ENCODE measurements at places on chromosomes 7 and 10.

DNA sequence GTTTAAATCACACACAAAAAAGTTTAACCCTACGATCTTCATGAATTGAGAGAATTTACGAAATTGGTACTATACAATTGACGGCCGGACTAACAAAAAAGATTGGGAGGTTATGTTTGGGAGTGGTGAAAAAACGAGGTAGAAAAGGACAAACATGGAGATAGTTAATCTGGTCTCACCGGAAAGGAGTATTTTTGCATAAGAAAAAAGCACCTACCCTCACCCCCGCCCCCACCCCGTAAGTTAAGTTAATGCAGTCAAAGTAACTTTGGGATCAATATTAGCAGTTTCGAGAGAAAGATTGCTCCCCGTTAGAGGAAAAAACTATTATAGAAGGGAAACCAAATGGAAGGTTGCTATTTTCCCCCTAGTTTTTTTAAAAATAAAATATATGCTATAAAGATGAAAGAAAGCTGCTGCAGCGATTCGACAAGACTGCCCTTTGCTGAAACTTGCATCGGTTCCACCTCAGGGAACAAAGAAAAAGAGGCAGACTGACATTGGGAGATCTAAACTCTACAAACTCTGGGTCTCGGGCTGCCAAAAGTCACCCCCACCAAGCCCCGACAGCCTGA lies 3.5 kb downstream of the SP8 start:
- no peak for DNase-seq

DNA sequence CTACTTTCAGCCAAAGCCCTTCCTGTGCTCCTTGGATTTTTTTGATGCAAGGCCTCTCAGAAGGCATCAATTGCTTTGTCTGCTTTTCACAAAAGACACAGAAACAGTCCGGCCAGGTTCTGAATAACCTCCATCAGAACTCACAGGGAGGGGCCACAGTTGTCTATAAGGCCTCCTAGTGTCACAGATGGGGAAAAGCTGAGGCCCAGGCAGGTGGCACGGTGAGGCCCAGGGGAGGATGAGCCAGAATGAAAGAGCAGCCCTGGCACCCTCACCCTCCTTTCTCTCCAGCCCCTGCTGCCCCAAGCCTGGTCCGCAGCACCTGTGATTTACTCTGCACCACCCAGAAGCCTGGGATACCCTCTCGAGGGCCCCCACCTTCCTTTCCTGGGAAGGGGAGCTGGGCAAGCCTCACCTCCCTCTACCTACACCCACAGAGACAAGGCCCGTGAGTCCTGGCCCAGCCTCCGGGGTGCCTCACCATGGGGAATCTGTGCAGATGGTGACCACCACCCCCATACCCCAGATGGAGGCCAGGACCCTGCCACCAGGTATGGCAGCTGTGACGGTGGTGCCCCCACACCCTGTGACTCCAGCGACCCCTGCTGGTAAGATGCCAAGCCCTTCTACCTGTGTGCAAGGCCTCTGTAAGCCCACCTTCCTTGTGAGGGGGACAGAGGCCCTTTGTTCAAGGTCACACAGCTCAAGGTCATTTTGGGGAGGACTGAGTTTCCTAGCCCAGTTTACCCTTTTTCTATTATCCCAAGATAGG lies 26.2 kb upstream of the ZNF467 start:
- DNase-seq, result peak; percentile 44

- DNase-seq, result no peak
Observed at GRCh38 chr7:94529516-94529915, 19.9 kb downstream of the CASD1 start.

DNA sequence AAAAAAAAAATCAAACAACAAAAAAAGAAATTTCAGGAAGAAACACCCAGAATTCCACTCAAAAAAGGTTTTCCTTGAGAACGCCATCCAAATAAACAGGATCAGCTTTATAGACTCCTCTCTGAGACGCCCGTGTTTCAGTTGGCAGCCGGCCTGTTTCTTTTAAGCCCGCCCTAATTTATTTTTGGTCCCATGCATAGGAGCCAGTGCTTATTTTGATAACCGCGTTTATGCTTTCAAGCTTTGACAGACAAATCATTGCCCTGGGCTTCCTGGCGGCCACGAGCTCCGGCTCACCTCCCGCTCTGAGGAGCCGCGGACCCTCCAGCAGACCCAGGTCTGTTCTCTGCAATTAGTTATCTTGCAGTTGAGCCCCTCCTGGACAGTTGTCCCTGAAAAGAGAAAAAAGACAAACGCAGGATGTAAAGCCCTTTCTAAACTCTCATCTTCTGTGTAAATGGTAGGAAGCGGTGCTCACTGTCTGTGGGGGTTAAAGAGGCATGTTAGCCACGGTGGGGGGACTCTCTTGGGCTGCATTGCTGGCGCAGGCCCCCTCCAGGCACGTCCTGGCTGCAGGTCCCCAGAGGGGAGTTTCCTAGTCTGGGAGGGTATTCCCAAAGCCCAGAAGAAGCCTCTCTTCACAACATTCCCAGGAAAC lies 22.2 kb upstream of the UNCX start:
- DNase-seq, result no peak

DNA sequence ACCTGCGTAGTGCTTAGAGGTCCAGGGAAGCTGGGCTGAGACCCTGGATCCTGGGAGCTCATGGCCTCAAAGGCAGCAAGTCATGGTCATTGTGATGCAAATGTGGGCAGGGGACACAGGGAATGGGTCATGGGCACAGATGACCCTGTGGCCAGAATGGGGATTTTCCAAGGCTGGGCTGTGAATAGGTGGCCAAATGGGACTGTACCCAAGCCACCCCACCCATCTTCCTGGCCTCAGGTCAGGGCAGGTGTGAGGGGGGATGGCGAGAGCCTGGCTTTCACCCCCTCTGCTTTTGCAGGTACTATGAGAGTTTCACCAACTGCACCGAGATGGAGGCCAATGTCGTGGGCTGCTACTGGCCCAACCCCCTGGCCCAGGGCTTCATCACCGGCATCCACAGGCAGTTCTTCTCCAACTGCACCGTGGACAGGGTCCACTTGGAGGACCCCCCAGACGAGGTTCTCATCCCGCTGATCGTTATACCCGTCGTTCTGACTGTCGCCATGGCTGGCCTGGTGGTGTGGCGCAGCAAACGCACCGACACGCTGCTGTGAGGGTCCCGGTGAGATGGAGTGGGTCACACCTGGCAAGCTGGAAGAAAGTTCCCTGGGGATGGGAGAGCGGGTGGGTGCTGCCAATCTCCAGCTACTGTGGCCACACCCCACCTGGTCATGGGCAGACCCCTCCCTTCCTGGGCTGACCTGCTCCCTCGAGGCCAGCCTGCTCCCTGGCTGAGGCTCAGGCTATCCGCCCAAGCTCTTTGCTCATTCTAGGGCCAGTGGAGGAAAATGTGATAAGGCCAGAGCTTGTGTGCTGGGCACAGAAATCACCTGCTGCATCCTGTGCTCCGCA lies 25.5 kb downstream of the RAMP3 start:
- DNase-seq, result no peak

DNA sequence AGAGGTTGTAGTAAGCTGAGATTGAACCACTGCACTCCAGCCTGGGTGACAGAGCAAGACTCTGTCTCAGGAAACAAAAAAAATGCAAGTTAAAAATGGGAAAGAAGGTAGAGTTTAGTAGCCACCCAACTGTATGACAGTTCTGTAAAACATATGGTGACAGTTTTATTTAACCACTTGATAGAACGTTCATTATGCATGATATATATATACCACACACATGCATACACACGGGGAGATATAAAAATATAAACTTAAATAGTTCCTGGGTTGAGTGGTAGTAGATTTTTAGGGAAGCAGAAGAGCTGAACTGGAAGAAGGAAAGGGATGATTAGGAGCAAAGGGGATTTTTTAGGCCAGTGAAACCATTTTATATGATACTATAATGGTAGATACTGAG lies 120.0 kb downstream of the KMT2C start:
- no peak for DNase-seq

DNA sequence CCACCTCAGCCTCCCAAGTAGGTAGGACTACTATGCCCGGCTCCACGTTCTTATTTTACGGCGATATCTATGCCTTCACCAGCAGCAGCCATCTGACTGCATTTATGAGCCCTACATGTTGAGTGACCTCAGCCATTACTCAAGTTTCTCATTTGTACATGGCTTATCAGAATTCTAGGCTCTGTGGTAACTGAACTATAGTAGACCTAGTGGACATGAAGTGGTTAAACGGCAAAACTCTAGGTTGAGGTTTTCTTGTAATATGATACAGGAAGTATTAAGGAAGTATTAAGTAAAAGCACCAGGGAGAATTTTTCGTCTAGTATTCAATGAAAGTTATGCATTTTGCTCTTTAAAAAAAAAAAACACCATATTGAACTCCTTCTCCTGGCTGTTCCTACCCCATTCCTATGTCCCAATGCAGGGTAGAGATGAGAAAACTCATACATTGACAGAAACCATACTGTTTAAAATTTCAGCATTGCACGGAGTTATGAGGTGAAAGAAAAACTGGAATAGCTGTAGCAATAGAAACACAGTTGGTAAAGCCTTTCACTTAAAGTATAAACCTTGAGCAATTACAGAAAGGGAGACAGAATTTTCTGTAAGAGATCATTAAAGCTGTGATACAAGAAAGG lies 39.8 kb upstream of the EPC1 start:
- DNase-seq, result no peak

- DNase-seq, result no peak
Observed at GRCh38 chr7:30642789-30643188, 39.5 kb downstream of the CRHR2 start.
